Stimulated activated CD8-positive, alpha-beta memory T cell treated with anti-CD3 and anti-CD28 coated beads, Interleukin-7, amount 100 ng/mL, for 1 hour (primary cell): ENCODE measurements at places on chromosomes 13 and 19.

GRCh38 chr13:50572129-50572528, 271.4 kb downstream of the DLEU7 start:
- DNase-seq, result no peak

DNA sequence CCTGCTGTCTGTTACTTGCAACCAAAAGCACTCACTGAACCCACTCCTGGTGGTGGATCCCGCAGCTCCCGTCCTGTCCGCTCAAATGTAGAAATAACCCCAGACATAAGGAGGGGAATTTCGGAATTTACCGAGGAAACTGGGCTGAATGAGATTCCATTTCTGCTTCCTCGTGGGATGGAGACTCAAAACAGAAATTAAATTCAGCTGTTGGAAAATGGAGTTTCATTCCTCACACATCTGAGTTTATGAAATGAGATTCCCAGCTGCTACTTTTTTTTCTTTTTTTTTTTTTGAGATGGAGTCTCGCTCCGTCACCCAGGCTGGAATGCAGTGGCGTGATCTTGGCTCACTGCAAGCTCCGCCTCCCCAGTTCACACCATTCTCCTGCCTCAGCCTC, 44.3 kb downstream of the COLGALT1 start:
- no peak for DNase-seq

- no peak for DNase-seq
These were observed 166.0 kb downstream of the DNAJC3 start for GRCh38 chr13:95842898-95843297.

DNA sequence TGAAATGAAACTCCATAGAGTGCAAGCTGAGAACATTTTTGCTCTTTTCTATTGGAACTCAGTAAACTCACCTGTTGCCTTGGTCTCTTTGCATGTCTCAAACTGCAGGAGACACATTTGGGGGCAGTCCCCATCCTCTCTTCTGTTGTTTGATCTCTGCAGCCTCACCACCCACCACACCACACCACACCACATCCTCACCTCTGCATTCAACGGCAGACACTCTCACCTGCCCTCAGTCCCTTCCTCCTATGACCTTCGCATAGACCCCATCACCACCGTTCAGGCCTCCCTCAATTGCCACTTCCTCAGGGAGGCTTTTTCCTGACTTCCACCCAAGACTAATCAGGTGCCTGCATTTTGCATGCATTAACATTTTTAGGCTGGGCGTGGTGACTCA, 14.4 kb upstream of the TPM4 start:
- DNase-seq, result no peak

GRCh38 chr13:57286511-57287098, 119.6 kb downstream of the PRR20E start:
- DNase-seq, result no peak

- DNase-seq, result no peak
These were observed 14.6 kb downstream of the RAB20 start for GRCh38 chr13:110546926-110547325.

DNA sequence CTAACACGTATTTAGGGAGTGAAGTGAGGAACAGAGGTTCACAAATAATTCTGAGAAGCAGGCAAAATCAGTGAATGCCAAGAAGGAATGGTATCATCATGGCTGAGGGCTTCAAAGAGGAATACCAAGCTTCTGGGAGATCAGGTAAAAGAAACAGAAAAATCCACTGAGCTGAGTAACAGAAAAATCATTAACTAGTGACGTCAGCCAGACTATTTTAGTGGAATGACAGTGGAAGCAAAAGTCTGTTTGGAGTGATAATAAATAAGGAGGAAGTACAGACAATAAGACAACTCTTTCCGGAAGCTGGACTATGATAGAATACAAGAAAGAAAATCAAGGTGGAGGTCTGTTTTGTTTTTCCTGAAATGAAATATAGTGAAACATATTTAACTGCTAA, 83.5 kb downstream of the SACS start:
- no peak for DNase-seq

DNA sequence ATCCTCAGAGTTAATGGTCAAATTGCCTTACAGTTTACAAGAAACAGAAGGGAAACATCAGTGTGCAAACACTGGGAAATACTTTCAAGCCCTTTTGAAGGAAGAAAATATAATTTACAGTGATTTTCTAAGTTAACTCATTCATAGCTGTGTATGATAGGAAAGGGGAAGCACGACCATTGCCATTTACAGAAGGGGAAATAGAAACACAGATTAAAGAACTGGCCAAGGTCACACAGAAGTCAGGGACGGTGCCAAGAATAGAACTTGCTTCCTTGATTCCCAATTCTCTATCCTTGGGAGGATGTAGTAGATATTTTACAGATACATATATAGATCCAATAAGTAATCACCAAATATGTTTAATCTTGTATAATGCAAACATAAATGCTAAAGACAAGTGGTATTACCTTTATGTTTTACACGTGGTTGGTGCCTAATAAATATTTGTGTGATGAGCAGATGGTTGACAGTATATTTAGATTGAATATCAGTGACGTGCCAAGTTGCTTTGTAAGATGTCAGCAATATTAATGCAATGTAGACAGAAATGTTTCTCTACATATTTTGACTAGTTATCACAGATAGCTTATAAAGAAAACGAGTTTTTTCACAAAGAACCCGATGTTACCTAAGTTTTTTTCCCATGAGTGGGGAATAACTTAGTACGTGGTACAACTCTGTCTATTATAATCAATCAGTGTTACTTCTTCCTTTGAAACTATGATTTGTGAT, 73.1 kb downstream of the FLT1 start:
- no peak for DNase-seq

- DNase-seq, result no peak
These were observed 1518.2 kb upstream of the PCDH20 start for GRCh38 chr13:62933809-62934208.

- no peak for DNase-seq
These were observed 14.0 kb upstream of the NAA16 start for GRCh38 chr13:41296879-41297646.

GRCh38 chr13:43785650-43786471, 911 bp downstream of the ENOX1 start:
- no peak for DNase-seq

DNA sequence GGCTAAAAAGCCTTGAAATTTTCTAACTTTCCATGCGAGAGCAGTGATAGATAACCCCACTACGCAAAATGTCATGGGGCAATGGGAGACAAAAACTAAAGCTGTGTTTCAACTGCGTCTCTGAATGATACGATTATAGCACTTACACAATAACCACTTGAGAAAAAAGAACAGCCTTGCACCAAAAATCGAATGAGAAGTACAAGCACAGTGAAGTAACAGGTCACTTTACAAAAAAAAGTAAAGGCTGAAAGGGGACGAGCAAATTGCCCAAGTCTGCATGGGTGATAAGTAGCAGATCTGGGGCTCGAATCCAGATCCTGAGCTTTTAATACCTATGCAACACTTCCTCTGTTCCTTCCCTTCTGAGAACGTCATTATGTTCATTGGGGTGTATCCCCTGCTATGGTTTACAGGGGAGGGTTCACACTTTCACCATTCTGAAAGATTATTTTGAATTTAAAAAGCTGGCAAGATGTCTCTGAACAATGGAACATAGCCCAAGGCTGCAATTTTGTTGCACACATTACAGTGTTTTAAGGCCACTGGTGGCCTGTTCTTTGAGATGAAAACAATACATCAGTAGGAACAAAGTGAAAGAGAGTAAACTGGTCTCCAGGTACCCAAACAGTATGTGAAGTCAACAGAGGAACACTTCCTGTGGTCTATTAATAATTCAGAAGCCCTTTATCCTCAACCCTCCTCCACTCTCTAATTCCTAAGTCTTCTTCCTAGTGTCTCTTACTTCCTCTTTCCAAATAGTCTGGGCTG, 3.2 kb downstream of the CPB2 start:
- no peak for DNase-seq

GRCh38 chr13:36907821-36908220, 12.2 kb downstream of the SMAD9 start:
- DNase-seq, result no peak

DNA sequence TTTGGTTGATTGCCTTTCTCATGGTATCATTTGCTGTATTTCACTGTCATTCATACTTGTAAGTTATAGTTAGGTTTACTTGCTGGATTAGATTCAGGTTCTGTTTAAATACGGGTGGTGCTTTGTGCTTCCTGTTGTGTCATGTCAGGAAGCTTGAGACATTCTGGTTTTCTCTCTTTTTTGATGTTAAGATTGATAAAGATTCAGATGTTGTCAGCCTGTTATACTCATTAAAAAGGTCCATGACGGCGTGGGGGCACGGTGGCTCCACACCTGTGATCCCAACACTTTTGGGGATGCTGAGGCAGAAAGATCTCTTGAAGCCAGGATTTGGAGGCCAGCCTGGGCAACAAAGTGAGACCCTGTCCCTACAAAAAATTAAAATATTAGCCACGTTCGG, 45.7 kb downstream of the NAA16 start:
- no peak for DNase-seq
